ENCODE measurements at places on chromosomes 1 and 21.

DNA sequence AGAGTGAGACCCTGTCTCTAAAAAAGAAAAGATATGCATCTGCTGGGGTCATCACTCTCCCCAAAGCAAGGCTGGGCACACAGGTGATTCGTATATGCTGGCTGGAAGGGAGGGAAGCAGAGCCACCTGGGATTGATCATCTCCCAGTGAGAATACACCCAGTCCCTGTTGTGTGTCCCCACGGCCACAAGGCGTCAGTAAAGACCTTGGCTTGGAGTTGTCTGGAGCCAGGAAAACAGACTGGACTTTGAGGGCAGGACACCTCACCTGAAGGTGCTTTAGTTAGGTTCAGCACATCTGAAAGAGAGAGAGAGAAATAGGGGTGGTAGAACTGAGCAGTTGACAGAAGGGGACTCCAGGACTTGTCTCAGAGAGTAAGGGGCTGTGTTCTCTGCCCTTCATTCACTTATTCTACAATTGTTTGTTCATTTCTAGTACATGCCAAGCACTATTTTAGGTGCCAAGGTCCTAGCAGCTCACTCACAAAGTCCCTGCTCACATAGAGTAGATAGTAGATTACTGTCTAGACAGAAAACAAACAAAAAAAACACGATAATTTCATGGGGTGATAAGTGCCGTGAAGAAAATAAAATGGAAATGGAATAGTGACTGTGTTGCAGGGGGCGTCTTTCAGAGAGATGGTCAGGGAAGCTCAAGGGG is 13.5 kb downstream of the CITED4 start:
- peak; percentile 56 for DNase-seq

- DNase-seq: no peak
These were observed 450 bp downstream of the S100A10 start for GRCh38 chr1:151993084-151993733.

DNA sequence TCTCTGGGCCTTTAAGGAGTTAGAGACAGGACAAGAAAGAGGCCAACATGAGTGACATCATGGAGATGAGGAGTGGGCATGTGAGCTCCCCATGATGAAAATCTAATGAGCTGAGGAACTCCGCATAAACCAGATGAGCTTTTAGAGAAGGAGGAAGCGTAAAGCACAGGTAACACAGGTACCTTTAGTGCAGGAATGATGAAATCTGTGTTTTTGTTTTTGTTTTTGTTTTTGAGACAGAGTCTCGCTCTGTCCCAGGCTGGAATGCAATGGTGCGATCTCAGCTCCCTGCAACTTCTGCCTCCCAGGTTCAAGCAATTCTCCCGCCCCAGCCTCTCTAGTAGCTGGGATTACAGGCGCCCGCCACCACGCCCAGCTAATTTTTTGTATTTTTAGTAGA is 12.7 kb upstream of the FAM89A start:
- DNase-seq: no peak

GRCh38 chr21:15625363-15625762 is 104.4 kb upstream of the USP25 start:
- no peak for DNase-seq

- DNase-seq: no peak
These were observed 116.1 kb downstream of the DENND1B start for GRCh38 chr1:197659171-197659570.

DNA sequence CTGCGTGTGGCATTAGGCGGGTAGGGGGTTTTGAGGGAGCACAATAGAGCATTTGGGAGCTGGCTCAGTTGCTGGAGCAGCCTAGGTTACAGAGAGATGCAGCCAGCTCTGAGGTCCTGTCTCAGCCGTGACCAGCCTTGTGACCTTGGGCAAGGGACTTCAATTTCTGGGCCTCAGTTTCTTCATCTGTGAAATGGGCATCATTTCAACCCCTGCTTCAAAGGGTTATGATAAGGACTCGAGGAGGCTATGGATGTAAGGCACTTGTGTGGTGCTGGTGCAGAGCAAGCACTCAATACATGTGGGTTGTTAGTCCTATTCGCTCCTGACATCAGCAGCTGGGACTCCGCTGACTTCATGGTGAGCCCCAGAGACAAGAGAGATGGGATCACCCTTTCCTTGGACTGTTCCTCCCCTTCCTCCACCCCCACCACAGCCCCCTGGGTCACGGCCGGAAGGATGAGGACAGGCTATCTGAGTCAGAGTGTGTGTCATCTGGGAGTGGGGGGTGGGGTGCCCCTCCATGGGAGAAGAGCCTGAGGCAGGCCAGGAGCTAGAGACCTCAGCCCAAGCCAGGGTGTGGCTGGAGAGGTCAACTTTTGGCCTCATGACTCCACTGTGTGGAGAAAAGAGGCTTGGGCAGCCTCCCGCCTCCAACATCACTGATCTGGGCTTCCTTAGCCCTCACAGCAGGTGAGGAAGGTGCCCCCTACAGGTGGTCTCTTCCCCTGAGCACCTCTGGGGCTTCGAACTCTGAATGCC is 71.4 kb upstream of the ZBTB40 start:
- DNase-seq: peak; percentile 24

DNA sequence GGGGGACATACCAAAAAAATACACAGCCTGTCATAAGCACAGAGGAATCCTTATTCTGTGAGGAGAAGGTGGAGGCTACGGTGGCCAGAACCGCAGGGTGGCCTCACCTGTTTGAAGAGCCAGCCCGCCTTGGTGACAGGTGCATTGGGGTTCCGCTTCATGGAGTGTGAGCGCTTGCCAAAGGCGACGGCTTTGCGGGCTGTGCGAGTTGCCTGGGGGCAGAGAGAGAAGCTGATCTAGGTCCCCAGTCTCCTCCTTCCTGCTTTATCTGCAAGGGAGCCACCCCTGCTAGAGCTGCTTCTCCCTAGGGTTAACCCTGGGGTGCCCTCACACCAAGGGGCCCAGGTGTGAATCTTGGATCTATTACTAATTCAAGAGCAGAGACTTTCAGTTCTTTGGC is 54.3 kb upstream of the GOLT1A start:
- no peak for DNase-seq

DNA sequence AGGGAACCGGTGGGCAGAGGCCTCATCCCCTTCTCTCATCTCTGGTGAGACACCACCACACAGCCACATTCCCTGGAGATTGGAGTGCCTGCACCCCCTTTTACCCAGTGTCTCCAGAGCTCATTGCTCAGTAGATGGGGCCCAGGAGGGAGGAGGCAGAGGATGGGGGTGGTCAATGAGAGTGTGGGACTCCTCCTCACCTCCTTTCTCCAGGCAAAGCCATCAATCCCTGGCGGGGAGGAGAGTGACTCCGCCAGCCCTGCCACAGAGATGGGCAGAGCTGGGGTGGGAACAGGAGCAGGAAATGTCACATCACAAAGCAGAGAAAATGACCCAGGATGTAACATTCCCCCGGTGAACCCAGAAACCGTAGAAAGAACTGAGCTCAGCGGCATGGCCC is 117.2 kb downstream of the MATN1 start:
- no peak for DNase-seq

DNA sequence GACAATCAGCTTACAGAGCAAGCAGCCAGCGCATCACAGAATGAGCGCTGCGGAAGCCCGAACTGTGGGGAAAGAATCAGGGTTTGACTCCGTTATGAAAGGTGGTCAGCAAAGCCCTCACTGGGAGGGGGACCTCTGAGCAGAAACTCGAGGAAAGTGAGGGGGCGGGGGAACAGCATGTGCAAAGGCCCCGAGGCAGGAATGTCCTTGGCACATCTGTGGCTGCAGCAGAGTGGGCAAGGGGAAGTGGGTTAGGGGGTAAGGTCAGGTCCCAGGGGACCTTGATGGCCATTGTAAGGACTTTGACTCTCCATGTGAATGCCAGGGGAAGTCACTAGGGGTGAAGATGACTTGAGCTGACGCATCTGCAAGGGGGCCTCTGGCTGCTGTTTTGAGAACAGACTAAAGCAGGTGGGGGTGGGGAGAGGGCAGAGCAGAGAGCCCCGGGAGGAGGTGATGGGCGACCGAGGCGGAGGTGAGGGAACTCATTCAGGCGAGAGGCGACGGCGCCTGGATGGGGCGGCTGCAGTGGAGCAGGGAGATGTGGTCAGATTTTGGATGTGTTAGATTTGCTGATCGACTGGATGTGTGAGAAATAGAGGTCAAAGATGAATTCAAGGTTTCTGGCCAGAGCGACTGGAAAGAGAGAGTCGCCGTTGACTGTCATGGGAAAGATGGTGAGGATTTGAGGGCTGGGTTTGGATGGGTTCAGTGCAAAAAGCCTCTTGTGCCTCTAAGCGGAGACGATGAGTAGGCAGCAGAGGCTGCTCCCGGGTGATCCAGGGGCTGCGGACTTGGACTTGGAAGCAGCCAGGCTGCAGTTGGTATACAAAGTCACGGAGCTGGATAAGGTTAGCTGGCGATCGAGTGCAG is 108.0 kb upstream of the ZBTB40 start:
- DNase-seq: no peak

DNA sequence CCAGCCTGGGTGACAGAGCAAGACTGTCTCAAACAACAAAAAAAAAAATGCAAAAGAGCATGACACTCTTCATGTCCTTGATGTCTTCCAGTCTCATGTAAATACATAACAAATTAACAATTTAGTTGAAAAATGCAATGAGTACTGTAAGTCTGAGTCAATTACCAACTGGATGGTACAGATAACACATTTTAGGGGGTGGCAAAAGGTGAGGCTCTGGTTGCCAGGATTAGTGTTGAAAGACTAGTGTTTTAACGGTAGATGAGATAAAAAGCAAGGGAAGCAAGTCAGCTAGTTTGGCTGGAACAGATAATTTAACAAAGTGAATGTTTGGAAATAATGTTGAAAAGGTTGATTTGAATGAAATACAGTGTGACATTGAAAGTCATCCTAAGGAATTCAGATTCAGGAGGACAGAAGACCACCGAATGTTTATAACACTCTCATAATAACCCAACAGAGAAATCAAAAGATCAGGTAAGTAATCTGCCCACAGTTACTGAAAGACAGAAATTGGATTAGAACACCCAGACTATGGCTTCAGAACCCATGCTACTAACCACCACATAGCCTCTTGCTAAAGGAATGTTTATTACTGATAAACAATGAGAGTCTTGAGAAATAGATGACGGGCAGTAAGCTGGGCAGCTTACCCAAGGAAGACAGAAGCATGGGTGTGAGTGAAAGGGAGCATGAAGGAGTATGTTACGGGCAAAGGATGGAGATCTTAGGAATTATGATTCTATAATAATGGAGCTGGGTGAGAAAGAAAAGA is 312.4 kb downstream of the HMCN1 start:
- peak; percentile 82 for DNase-seq

DNA sequence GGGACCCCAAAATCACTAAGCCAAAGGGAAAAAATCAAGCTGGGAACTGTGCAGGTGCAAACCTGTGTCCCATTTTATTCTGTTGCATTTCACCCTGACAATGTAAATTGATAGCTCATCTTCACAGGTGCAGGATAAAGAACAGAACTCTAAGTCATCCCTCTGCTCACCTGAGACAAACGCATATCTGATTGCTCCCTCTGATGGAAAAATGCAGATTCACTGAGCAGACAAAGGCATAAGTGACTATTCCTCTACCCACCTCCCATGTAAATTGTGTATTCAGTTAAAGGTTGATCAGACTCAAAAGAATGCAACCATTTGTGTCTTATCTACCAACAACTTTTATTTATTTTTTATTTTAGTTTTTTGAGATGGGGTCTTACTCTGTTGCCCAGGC is 644.2 kb downstream of the PTPRU start:
- no peak for DNase-seq

DNA sequence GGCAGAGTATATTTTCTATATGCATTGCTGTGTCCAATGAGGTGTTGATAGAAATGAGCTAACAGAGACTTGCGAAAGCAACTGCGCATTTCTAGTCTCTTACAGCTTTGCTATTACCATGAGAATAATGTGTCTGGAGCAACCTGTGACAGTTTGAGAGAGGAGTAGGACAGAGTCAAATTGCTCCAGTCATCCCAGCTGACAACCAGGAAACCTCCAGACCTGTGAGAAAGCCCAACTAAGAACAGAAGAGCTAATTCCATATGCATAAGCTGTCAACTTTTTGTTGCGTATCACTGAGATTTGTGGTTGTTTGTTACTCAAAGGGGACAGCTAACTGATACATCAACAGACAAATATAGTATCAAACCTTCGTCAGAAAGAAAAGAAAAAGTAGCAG is 354.1 kb upstream of the LRRC7 start:
- DNase-seq: no peak

DNA sequence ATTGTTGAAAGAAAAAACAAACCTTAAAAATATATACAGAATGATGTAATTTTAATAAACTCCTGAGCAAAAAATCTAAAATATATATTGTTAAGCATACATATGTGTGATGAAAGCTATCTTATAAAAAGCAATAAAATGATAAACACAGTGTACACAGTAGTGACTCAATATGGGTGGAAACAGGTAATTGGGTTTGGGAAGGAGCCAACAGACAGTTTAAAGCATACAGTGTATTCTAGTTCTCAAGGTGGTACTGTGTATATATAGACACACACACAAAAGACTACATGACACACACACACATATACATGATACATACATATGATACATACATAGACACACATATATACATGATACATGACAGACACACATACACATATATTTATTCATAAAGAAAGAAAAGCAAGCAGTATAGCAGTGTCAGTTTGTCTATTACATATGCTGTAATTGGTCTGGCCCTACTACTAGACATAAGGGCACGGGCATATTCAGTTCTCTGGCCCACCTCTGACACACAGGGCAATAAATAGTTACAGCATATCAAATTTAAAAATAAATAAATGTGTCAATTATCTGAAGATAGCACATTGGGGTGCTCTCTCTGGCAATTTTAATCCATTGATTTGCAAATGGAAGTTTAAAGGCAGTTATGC is 330.2 kb downstream of the S1PR1 start:
- no peak for DNase-seq

GRCh38 chr1:172874950-172875349 is 175.8 kb downstream of the TNFSF18 start:
- no peak for DNase-seq

DNA sequence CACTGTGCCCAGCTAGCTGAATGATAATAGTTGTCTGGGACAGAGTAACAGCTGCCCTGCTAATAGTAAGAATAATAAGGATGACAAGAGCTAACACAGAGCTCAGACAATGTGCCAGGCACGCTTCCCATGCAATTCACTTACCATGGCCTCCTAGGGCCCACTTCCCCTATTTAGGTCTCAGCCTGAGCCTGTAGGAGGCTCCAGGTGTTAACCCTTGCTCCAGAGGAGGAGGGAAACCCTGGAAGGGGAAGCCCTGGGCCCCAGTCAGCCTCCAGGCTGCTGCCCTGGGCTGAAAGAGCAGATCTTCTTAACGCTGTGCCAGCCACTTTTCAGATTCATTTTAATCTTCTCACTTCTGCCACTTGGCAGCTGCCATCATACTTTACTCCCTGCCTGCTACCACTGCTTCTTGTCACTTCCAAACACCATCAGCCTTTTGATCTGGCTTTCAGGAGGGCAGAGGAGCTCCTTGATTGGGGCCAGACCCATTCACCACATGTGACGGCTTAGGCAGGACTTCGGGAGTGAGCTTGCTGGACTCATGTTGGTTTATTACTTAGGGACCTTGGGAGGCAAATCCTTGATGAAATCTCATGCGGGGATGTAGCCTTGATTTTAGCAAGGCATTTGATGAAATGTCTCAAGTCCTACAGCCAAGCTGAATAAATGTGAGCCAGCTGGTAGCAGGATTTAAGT is 66.7 kb upstream of the PARP1 start:
- no peak for DNase-seq

- DNase-seq: peak; percentile 11
These were observed 50.4 kb downstream of the MIGA1 start for GRCh38 chr1:77829851-77830250.
